CD4-positive, alpha-beta T cell treated with Interleukin-17A for 4 hours (primary cell): ENCODE measurements at places on chromosomes 6 and 20.

DNA sequence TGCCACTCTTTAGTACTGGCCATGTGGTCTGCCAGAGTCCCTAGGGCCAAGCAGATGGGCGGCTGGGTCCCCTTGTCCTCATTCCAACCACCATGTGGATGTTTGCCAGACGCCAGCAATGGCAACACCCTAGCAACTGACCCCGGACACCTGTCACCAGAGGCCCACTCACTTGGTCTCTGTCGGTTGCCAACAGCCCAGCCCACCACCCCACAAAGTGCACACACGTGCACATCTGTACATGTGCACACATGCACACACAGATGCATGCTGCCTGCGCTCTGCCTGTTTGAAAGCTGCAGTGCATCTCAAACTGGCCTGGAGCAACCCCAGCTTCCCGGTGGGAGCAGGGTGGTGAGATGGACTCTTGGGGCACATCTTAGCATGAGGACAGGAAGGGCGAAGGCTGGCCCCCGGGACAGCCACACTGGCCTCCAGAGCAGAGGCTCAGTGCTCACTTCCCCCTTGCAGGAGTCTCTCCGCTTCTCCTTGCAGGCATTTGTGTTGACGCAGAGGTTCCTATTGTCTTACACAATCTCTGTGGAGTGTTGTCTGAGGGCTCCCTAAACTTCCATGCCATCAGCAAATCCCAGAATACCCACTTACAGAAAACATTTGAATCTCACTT is 54.0 kb downstream of the PSMG4 start:
- no peak for DNase-seq

DNA sequence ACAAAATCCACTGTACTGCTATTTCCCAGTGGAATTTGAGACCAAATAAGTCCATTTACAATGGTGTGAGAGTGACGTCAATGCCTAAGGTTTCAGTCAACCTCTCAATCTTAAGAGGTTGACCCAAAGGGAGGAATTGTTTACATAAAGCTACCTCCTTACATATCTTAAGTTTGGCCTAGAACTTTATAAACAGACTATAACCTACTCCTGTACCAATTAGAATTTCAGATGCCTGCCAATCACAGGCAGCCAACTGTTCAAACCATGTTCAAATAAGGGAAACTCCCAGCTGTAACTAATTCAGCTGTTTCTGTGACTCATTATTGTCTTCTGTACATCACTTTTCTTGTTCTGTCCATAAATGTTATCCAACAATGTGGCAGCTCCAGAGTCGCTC is 14.5 kb downstream of the LGSN start:
- no peak for DNase-seq

DNA sequence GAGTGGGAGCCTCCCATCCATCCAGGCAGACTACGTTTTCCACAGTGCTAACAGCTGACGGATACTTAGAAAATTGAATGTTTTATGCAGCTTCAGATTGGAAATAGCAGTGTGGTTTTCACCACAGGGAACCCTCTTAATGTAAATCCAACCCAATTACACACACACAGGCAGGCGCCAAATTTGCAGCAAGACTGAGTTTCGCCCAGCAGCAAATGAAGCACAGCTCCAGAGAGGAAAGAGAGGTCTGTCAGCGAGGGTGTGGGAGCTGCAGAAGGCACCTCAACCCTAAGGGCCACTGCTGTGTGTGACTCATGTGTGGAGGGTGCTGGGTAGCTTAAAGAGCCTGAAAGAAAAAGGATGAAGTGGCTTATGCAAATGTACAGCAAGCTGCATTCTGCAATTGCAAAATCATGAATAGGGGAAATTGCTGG is 365.7 kb downstream of the MAFB start:
- no peak for DNase-seq

DNA sequence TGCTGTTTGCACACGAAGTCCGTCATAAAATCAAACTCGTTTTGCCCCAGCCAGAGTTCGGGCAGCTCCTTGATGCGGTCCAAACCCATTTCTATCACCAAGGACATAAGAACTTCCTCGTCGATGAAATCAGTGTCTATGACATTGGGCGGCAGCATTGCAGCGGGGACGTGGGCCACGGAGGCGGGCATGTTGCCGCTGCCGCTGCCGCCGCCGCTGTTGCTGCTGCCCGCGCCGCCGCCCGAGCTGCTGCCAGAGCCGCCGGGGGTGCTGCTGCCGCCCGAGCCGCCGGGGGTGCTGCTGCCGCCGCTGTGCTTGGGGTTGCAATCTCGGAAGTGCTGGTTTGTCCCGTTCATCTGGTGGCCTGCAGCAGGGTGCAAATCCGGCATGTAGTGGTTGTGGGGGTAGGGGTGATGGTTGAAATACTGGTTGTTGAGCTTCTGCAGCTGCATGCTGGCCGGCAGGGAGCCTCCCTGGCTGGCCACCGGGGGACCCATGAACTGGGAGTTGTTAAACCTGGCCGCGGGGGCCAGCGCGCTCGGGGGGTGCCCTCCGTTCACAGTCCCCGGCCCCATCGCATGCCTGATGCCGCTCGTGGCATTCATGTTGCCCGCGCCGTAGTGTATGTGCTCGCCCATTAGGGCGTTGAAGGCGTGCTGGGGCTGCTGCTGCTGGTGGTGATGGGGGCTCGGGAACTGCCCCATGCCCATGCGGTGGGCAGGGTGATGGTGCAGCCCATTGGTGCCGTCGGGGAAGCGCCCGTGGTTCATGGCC is 1.1 kb downstream of the CITED2 start:
- peak; percentile 80 for DNase-seq

GRCh38 chr6:53441035-53441493 is 92.3 kb upstream of the ELOVL5 start:
- no peak for DNase-seq

- DNase-seq = peak; percentile 64
Observed at GRCh38 chr6:168370310-168370991, 50.9 kb upstream of the DACT2 start.

DNA sequence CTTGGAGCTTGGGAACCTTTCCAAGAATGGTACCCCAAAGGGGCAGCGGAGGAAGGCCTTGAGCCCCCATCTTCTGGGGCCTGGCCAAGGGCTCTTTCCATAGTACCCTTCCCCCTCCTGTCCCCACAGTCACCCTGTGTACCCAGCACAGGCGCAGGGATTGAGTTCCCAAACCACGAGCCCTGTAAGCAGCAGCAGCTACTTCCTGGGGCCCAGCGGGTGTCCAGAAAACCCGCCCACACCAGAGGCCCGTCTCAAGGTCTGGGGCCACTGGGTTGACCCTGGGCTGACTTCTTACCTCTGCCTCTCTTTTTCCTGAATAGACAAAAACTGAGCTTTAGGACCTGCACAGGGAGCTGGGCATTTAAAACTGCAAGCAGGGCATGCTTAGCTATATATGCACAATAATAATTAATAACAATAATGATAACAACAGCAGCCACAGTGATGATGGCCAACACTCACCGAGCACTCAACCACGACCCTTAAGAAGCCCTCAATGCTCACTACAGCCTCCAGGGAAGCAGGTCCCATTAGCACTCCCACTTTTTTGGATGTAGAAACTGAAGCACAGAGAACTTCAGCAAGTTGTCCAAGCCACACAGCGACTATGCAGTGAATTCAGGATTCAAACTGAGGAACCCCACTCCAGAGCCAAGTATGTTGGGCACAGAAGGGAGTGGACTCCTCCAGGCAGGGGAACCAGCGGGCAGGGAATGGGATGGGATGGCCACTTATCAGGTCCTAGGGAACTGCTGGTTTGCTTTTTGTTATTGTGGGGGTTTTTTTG is 14.5 kb downstream of the NOL4L start:
- DNase-seq = no peak

GRCh38 chr6:7998103-7998725 is 66.0 kb downstream of the BLOC1S5 start:
- no peak for DNase-seq

DNA sequence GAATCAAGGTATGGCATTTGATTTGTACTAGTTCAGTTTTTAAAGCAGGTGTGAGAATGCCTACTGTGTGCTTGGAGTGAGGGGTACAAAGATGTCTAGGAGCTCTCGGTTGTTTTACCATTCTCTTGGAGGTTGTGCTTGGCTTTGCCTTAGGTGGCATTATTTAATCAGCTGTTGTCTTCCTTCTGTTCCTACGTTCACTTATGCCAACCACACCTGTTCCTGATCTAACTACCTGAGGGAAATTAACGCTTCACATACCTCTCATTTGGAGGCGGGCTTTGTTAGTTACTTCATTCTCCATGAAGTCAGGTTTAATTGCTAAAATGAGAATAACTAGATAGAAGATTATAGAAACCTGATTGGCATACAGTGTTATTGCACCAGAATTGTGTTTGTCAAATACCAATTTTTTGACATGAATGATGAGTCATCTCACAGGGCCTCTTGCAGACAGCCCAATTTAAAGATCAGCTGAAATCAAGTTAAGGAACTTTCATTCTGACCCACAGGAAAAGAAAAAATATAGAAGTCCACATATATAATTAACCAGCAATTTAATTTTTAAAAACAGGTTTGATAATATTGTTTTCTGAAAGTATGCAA is 24.8 kb upstream of the PBOV1 start:
- DNase-seq = no peak

GRCh38 chr6:103798166-103798565 is 1061.6 kb downstream of the HACE1 start:
- no peak for DNase-seq

- DNase-seq = no peak
Observed at GRCh38 chr6:47817749-47818148, 35.9 kb downstream of the OPN5 start.

DNA sequence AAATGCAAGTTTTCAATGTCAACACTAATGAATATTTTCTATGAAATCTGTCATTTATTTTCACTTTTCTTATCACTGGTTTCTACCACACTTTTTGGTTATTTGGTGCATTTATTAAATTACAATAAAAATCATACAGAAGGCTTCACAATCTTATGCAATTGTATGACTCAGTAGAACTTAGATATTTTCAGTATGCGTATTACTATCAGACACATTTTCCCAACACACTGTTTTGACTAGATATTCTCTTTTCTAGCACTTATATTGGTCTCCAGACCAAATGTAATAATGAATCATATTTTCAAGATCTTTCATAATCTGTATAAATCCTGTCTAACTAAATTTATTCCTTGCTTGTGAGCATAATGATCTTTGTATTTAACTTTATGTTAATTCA is 74.1 kb downstream of the FAM83B start:
- no peak for DNase-seq

DNA sequence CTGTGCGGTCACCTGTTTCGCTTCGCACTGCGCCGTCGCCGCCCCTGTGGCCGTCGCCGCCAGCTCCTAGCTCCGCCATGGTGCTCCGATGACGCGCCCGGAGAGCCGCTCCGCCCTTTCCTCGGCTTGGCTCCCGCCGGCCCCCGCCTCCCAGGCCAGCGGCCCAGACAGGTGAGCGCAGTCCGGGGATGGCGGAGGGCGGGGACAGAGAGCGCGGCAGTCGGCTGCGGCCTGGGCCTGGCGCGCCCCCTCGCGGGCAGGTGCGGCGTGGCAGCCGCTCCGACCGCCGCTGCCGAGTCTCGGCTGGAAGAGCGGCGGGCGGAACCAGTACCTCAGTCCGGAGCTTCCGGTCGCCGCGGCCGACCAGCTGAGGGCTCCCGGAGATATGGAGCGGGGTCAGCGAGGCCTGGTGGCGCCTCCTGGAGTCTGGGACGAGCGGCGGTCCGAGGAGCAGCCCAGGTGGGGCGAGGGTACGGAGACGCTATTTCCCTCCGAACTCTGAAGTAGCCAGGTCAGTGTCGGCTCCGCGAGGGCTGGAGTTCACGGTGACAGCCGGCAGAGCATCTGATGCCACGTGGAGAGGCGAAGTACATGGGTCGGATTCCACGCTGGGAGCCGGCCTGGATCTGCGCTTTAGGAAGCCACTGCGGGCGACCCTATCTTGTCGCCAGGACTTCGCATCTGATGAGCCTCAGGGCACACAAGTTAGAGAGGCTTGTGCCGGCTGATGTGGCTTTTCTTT is at the start of gene MAP7:
Gene MAP7 (minus strand): TSS at position 93 of the 742 bp plus-strand sequence. CDS start 14 bp downstream, at position 79.
- peak; percentile 79 for DNase-seq

GRCh38 chr20:16803965-16804792 is 56.0 kb downstream of the OTOR start:
- DNase-seq = peak; percentile 19

GRCh38 chr6:51854876-51855275 is 232.5 kb downstream of the PKHD1 start:
- no peak for DNase-seq

- DNase-seq = no peak
Observed at GRCh38 chr6:169220068-169220964, 33.3 kb downstream of the THBS2 start.

- peak; percentile 39 for DNase-seq
Observed at GRCh38 chr6:106194949-106195921, 109.1 kb downstream of the PRDM1 start.

GRCh38 chr20:48760403-48760983 is 67.3 kb downstream of the PREX1 start:
- peak; percentile 77 for DNase-seq

- no peak for DNase-seq
Observed at GRCh38 chr6:74409447-74409846, 713.4 kb downstream of the CD109 start.

GRCh38 chr20:11799281-11799684 is 118.4 kb upstream of the BTBD3 start:
- no peak for DNase-seq

- no peak for DNase-seq
Observed at GRCh38 chr6:4560221-4561077, 215.8 kb upstream of the CDYL start.

DNA sequence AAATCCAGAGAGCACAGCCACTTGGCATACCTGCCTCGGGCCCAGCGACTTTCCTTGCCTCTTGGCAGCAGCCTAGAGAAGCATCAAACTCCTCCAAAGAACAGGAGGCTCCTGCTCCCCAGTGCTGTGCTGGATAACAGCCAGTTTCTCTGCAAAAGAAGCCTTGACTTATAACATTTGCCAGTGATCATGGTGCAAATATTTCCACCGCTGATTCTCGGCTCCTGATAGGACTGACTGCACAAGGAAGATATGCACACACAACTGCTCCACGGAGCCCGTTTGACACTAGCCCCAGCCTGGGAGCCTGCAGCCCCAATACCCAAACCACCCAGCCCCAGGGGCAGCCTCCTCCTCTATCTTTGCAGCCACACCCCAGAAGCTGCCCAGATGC is 17.5 kb downstream of the ACSS1 start:
- no peak for DNase-seq

- DNase-seq = peak; percentile 45
Observed at GRCh38 chr6:390914-391558, 516 bp upstream of the IRF4 start.

- DNase-seq = no peak
Observed at GRCh38 chr6:168031411-168031971, 34.0 kb downstream of the KIF25 start.

GRCh38 chr6:7777074-7777473 is 51.2 kb downstream of the BMP6 start:
- no peak for DNase-seq

GRCh38 chr6:16803294-16804200 is 42.3 kb upstream of the ATXN1 start:
- no peak for DNase-seq

GRCh38 chr6:131694832-131695426 is 6.3 kb downstream of the OR2A4 start:
- no peak for DNase-seq

DNA sequence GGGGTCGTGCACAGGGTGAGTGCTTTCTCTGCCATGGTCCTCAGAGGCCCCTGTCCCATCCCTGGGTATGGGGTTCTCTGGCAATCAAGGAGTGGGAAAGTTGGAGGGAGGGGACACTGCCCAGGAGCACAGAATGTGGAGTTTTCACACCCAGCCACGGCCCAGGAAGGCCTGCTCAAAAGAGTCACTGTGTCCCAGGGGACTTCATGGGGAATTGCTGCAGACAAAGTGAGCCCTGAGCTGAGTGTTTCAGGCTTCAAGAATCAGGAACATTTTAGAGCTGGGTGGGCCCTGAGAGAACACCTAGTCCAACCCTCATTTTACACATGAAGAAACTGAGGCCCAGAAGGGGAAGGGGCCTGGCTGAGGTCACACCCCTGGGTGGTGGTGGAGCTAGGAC is 5.7 kb downstream of the MAPK13 start:
- DNase-seq = no peak
